Right ventricle myocardium superior (tissue), 1 donor: ENCODE measurements at places on chromosomes 16 and 17. TPM values are rescaled to one million over a fixed set of nuclear protein-coding genes. Genes with fewer than 3 reads are reported as not detected.

Gene TVP23A
- total RNA-seq = 0.19 TPM

Gene SLC5A11
- total RNA-seq = not detected

Gene ARL5C
- not detected for total RNA-seq

Gene PIK3R5
- 2.5 TPM for total RNA-seq

Gene ASGR1
- 0.19 TPM for total RNA-seq

Gene LRRC36
- total RNA-seq = not detected

Gene KRT31
- total RNA-seq = not detected

Gene LAT
- 2.4 TPM for total RNA-seq

Gene EVPL
- total RNA-seq = 0.08 TPM

Gene TEX19
- not detected for total RNA-seq

Gene PLA2G10
- not detected for total RNA-seq

Gene QPRT
- 31.8 TPM for total RNA-seq

Gene KRTAP1-4
- total RNA-seq = not detected

Gene HS3ST3A1
- total RNA-seq = 1.3 TPM

Gene CLEC19A
- total RNA-seq = not detected

Gene ADAMTS18
- total RNA-seq = not detected

Gene IGF2BP1
- total RNA-seq = not detected

Gene SDR42E2
- total RNA-seq = not detected

Gene SLFN11
- total RNA-seq = 16.8 TPM

Gene CCR7
- total RNA-seq = not detected

Gene GP1BA
- total RNA-seq = not detected

Gene KRT12
- not detected for total RNA-seq

Gene TEKT5
- total RNA-seq = not detected

Gene SLC5A2
- total RNA-seq = not detected

Gene PDILT
- not detected for total RNA-seq
